ENCODE measurements at places on chromosomes 3 and 15. TPM values are rescaled to one million over a fixed set of nuclear protein-coding genes. Genes with fewer than 3 reads are reported as not detected.

ARGFX gene
- total RNA-seq, result not detected

- ATAC-seq, result no peak
These were observed 9.4 kb downstream of the ESYT3 start for GRCh38 chr3:138443521-138444503.

DNA sequence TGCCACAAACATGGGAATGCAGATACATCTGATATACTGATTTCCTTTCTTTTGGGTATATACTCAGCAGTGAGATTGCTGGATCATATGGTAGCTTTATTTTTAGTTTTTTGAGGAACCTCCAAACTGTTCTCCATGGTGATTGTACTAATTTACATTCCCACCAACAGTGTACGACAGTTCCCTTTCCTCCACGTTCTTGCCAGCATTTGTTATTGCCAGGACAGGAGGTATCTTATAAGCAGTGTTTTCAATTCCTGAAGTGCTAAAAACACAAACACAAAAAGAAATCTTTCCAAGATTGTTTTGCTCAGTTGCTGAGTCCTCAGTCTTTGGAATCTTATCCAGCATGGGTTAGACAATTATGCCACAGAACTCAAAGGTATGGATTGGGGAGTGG lies 13.5 kb downstream of the GTF2E1 start:
- no peak for ATAC-seq

DNA sequence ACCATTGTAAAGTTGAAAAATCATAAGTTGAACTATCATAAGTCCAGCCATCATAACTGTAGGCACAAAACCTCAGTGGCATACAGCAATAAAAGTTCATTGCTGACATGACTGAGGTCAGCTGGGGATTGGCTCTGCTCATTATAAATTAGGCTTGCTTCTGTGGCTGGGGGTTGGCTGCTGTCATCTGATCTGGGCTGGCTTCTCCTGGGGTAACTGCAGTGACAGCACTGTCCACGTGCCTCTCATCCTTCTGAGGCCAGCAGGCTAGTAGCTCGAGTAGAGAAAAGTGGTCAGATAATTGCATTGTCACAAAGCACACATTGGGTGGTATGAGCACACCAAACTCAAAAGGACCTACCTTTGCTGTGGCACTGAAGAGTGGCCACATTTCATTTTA lies 31.3 kb downstream of the CMTM7 start:
- ATAC-seq, result no peak

DNA sequence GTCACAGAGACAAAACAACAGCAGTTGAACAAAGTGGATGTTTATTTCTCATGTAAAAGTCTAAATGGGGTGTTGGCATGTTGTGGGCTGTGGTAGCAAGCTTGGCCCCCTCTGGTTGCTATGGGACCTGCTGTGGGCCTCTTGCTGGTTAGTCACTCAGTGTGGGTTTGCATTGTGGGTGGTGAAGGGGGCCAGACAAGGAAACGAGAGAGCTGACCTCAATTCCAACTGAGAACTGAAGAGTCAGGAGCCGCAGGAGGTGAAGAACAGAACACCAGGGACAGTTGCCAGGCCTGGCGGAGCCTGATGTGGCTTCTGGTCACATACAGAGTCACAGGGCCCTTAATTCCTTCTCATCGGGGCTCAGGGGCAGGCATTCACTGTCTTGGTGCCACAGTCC lies 1.9 kb upstream of the ADPGK start:
- peak; percentile 62 for ATAC-seq

All from activated T-helper 17 cell treated with anti-CD3 and anti-CD28 coated beads, Interleukin-2, amount 50 U/mL, for 72 hours (primary cell).